Astrocyte (in vitro differentiated cells and primary cell): ENCODE measurements at places on chromosomes 4 and X. TPM values are rescaled to one million over a fixed set of nuclear protein-coding genes. Genes with fewer than 3 reads are reported as not detected.

- DNase-seq, result no peak
Measured at GRCh38 chr4:73613130-73613529, 7.1 kb downstream of the RASSF6 start.

GRCh38 chr4:72567821-72568675 is 973 bp downstream of the ADAMTS3 start:
- DNase-seq, result peak; percentile 87

DNA sequence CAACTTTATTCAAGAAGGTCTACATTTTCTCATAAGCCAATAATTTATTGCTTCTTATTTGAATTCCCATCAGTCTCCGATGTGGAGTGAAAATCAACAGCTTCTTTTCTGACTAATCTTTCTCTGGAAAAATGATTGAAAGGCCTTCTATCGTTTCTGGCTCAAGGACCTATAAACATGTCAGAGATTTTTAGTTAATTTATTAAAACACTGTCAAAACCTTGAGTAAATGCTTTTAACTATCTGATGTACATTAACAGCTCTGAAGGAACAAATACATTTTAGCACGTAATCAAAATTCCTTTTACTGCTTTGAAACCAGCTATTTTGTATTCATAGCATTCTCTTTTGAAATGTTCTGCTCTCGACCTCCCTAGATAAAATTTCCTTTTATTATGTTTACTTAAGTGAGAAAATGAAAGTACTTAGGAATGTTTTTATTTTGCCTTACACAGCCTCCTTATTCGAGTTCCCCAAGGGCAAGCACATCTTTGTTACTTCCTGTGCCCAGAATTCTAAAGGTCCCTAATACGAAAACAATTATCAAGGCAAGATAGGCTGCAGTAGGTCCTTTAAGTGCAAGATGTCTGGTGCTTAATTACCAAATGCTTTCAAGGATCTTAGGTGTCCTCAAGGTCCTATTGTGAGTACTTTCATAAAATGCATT is 3.1 kb upstream of the ZFX start:
- no peak for DNase-seq

DNA sequence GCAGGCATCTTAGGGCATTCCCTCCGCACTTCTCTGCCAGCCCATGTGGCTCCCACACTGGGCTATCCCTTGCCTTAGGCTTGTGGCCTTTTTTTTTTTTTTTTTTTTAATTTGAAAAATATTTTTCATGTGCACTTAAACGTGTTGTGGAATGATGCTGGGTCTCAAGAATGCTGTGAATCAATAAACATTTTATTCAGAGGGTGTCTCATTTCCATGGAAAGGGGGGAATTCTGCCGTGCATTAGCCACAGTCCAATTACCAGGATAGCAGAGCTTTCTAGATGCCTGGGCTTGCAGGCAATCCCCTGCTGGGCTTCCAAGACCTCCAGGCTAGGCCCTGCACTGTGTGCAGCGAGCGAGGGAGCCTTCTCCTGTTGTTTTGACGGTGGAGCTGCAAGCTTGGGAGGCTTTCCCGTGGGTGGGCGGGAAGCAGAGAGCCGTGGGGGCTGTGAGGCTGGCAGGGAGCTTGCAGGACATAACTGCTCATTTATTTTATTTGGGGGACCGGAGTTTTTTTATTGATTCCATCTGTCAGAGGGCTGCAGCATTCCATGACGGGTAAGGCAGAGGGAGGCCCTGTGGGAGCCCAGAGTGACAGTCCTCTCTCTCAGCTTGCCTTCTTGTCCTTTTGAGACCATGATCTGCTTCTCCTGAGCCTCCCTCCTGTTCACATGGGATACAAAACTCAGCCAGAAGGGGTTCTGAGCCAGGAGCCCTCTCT is 2.6 kb upstream of the CPZ start:
- DNase-seq, result peak; percentile 16

MBNL3 gene
- 3.5 and 4.1 TPM in 2 replicates for total RNA-seq

SLC16A2 gene
- 21.1 and 22.8 TPM in 2 replicates for total RNA-seq

MAOB gene
- 0.20 and 0.77 TPM in 2 replicates for total RNA-seq

DNA sequence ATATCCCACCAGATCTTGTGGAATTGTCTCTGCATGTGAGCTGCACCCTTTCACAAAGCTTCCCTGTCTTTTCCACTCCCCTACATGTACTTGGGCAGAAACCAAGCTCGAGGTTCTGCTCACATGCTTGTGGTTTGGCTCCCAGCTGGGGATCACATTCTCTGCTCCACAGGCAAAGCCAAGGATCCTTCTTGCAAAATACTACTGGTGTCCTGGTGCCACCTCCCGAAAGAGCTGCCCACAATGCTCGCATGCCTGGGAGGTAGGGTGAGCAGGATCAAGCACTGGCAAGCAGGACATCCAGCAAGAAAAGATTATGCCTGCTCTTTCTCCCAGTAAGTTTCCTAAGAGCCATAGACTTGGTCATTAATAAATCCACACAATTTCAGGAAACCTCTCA is 45.1 kb upstream of the PPARGC1A start:
- peak; percentile 91 for DNase-seq

FUNDC2 gene
- total RNA-seq, result 45.8 and 49.5 TPM in 2 replicates

NAA11 gene
- total RNA-seq, result not detected in 2 replicates

SCOC gene
- total RNA-seq, result 59.1 and 60.8 TPM in 2 replicates

ARAF gene
- 44.0 and 48.7 TPM in 2 replicates for total RNA-seq

DNA sequence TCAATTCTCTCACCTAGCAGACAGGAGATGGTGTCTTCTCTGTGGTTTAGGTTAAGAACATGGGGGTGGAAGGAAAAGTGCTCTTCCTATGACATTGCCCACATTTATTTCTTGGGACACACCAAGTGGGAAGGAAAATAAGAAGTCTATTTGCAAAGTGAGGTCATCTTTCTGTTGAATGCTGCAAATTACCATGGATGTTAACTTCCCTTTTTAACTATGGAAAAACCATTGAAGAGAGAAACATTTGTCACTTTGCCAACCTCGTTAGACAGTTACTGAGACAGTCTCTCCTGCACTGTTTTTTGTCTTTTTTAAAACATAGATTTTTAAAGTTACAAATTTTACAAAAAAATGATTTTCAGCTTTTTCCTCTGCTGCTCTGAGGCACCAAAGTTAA is 72.8 kb upstream of the BEND4 start:
- no peak for DNase-seq

TSPAN6 gene
- total RNA-seq, result 49.7 and 51.2 TPM in 2 replicates

RBMX2 gene
- total RNA-seq, result 19.7 TPM in 2 replicates

- no peak for DNase-seq
Measured at GRCh38 chr4:80186676-80187075, 10.6 kb upstream of the PRDM8 start.

PLAC1 gene
- total RNA-seq, result 0.61 and 0.70 TPM in 2 replicates

DNA sequence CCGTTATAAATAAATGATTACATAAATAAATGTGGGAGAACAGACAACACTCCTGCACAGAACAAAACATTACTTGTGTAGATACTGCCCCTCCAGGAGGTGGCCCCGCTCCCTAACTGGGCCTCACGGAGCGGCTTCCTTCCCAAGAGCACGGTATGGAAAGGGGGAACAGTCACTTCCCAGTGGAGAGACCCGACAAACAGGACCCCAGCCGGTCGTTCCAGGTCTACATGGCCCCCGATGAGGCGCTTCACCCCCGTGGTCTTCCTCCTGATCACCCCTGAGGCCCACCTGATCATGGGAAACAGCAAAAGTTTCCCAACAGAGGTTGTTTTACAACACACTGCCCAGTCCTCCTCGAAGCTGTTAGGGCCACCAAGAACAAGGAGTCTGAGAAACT is 6.6 kb upstream of the SLC6A8 start:
- DNase-seq, result no peak

TBX22 gene
- total RNA-seq, result not detected in 2 replicates

PTCHD1 gene
- 0.05 and 0.14 TPM in 2 replicates for total RNA-seq

C4orf51 gene
- not detected in 2 replicates for total RNA-seq

GRCh38 chrX:19857131-19857530 is 30.3 kb downstream of the SH3KBP1 start:
- DNase-seq, result no peak

- no peak for DNase-seq
Measured at GRCh38 chr4:8846826-8847225, 24.8 kb downstream of the HMX1 start.

KCNIP4 gene
- 0.26 and 0.59 TPM in 2 replicates for total RNA-seq

DUX4 gene
- not detected in 2 replicates for total RNA-seq

DNA sequence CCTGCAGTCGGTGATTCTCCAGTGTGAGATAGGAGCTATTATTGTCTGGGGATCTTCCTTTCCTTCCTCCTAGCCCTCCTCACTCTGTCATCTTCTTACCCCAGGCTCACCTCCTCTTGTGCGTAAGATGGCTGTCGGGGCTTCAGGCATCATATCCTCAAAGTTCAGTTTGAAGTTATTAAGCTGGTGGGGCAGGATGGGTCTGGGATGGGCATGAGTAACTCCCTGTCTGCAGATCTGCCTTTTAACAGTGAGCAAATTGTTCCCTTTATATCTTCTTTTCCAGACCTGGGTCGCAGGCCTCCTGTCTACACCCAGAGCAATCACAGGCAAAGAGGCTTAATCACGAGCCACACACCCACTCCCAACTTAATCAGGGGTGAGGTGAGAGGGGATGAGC is 900 bp upstream of the MTMR1 start:
- DNase-seq, result no peak

GRCh38 chr4:141609243-141609642 is 27.1 kb upstream of the IL15 start:
- no peak for DNase-seq

DNA sequence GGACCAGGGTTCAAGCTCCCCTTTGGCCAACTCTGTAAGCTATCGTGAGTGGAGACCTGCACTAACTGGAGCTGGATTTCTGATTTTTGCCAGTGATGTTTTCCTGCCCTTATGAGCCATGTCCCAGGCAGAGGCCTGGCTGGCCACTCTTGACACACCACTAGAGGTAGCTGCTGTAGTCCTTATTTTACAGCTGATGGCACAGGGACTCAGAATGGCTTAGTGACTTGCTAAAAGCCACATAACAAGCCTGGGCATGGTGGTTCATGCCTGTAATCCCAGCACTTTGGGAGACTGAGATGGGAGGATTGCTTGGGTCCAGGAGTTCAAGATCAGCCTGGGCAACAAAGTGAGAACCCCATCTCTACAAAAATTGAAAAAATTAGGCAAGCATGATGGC is 33.4 kb downstream of the CYTL1 start:
- DNase-seq, result no peak

DNA sequence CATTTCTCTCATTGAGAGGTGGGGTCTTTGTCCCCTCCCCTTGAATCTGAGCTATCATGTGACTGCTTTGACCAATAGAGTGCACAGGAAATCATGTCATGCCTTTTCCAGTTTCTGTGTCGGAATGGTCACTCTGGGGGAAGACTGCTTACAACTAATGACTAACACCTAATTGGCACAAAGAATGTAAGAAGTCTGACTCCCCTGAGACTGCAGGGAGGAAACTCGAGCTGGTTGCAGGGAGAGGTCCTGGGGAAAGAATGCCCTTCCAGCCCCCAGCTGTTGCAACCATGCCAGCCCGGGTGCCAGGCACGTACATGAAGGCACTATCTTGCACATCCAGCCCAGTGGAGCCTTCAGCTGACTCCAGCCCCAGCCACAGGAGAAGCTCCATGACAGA is 254.2 kb downstream of the DHX15 start:
- peak; percentile 36 for DNase-seq

CXCL3 gene
- total RNA-seq, result 0.77 and 1.4 TPM in 2 replicates

GRCh38 chrX:23901060-23901459 is 6.7 kb downstream of the APOO start:
- DNase-seq, result peak; percentile 84
